ENCODE measurements at places on chromosomes 7 and 10. TPM values are rescaled to one million over a fixed set of nuclear protein-coding genes. Genes with fewer than 3 reads are reported as not detected.
A peak's percentile ranks its signal among the peaks of the same experiment; 100 is the strongest.

Gene PAX4
- total RNA-seq: not detected

- DNase-seq: peak; percentile 57
Observed at GRCh38 chr10:24866604-24867583, 85.5 kb downstream of the PRTFDC1 start.

GRCh38 chr7:55467047-55467593, 102.0 kb downstream of the LANCL2 start:
- DNase-seq: no peak

DNA sequence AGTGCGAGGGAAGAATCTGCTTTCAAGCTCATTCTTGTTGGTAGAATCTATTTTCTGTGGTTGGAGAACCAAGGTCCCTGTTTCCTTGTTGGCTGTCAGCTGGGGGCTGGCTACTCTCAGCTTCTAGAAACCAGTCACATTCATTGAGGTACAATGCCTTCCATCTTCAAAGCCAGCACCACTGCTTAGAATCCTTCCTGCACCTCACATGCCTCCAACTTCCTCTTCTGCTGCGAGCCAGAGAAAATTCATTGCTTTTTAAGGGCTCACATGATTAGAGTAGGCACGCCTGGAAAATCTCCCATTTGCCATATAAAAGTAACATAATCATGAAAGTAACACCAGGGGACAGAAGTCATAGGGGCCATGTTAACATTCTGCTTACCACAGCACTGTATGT, 28.7 kb downstream of the TES start:
- DNase-seq: no peak

- no peak for DNase-seq
Observed at GRCh38 chr10:6062101-6062771, at the start of gene IL2RA. Gene IL2RA, minus strand, starts transcription at chr10:6062367. Its CDS starts 216 bp downstream, at chr10:6062151.

DNA sequence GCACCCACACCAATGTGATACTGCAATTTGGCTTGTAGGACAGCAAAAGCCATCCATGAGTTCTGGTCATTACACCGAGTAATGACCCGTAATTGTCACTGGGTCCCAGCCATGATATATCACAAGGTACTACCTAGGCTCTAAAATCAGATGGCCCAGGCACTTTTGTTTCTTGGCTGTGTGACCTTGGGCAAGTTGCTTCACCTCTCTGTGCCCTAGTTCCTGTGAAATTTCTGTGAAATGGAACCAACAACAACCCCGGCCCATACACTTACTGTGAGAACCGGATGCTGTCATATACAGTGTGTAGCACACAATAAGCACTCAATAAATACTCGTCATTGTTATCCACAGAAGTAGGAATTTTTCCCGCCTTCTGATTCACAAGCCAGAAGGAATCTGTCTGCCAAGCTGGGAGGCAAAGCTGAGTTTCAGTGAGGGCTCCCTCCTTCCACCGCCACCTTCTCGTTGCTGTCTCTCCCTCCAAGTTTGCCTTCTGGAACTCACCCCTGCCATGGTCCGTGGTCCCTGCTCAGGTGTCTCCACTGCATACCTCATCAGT, 6.4 kb upstream of the CYTH3 start:
- DNase-seq: no peak

Gene ZNF853
- 1.0 TPM for total RNA-seq

Gene RAPGEF5
- 5.6 TPM for total RNA-seq

- no peak for DNase-seq
Observed at GRCh38 chr7:101902680-101903514, 85.5 kb downstream of the CUX1 start.

Gene CLCN1
- total RNA-seq: 0.55 TPM

GRCh38 chr10:33790521-33791271, 456.2 kb upstream of the NRP1 start:
- DNase-seq: no peak

Gene TMEM196
- total RNA-seq: not detected

DNA sequence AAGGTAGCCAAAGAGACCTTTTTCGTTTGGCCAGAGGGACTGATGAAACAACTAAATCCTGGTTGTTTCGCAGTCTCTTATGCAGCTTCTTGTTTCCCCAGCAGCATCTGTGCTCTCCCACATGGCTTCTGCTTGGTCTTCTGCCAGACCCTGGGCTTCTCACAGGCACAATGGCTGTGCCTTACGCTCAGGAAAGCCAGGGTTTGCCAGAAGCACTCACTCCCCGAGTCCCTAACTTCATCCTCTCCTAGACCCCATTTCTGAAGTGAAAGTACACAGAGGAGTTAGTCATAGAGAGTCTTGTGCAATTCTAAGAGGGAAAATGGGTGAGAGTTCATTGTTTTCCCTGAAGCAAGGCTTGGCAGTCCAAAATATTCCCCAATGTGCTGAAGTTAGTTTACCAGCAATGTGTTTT, 121.7 kb downstream of the EVX1 start:
- DNase-seq: peak; percentile 50

- peak; percentile 68 for DNase-seq
Observed at GRCh38 chr7:4683884-4684565, 1.9 kb downstream of the FOXK1 start.

- DNase-seq: no peak
Observed at GRCh38 chr7:13028825-13029099, 341.3 kb downstream of the ARL4A start.

DNA sequence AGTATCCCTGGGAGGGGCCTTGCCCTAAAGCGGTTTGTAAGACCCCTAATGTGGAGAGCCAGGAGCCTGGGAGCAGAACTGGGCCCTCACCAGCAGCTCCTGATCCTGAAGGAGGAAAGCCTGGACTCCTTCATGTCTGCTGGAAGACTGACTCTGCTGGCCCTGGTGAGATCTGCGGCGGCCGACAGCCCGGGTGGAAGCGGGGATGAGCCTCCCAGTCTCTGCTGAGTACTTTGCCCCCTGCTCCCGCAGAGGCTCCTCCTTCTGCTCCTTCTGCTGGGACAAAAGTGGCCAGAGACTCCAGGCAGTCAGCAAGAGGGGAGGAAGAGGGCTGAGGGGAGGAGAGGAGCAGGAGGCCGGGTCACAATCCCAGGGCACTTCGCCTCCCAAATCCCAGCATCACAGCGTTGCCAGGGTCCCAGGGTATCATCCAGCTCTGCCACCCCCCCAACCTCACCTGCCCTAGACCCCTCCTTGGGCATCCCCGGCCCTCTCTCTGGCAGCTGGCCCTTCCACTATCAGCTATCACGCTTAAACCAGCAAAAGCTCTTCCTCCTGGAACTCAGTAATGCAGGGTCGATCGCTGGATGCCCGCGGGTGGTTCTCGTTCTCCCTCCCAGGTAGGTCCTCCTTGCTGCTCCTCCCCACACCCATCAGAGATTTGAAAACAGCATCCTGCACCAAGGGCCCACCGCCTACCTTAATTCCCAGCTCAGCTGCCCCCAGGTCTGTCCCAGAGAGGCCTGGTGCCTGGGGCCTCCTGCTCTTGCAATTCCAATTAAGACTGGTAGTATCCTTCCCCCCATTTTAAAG, 7.9 kb downstream of the TBATA start:
- DNase-seq: no peak

- DNase-seq: no peak
Observed at GRCh38 chr10:59880971-59881510, 25.3 kb downstream of the CCDC6 start.

GRCh38 chr7:108836256-108836655, 266.6 kb downstream of the DNAJB9 start:
- no peak for DNase-seq

Gene PNLIP
- total RNA-seq: not detected

DNA sequence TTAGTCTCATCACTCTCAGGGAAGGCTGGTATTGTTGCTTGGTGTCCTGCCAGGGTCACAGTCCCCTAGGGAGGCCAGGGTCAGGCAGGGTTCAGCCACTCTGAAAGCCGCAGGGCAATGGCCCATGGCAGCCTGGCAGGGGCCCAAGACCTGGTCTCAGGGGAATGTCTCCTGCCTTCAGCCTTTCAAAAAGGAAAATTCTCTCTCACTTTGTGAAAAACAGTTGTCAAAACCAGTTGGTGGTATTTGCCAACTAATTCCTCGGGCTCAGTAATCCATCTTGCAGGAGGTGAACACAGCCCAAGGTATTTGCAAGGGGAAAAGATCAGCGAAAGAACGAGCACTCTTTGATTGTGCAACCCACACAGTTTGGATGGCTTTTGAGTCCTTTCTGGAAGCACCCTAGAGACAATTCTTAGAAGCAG, 101.5 kb downstream of the JCAD start:
- no peak for DNase-seq

All from PC-3 (cell line).